ENCODE measurements at places on chromosomes 16 and 17.

GRCh38 chr17:50258647-50259476 is 15.4 kb upstream of the TMEM92 start:
- no peak for DNase-seq

- no peak for DNase-seq
Measured at GRCh38 chr16:75107505-75107904, 9.1 kb downstream of the LDHD start.

GRCh38 chr17:28282596-28282995 is 36.4 kb upstream of the TMEM97 start:
- no peak for DNase-seq

DNA sequence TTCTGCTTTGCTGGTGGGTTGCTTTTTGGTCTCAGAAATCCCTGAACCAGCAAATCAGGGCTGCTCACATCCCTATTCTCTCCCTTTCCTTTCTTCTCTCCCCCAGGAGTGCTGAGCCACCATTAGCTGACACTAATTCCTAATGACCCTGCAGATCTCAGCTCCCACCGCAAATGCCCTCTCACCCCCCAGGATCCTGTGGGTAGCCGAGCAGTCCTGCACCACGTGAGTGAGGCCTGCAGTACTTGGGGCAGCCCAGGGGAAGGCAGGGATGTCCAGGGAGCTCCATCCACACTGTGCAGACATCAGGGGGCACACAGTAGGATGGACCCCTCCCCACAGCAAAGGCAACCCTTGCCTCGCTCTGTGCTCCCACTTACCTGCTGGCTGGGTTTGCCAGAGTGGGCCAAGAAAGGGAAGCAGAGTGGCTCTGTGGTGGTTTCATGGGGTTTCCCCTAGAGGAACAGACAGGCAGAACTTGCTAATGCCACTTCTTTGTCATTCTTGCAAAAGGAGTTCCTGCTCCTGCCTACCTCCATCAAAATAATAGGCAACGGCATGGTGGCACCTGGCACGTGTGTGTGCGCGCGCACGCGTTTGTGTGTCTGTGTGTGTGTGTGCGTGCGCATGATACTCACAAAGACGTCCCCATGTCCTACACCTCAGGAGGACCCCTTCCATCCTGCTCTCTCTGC is 135.6 kb downstream of the GAS7 start:
- no peak for DNase-seq

GRCh38 chr16:28603381-28604185 is 6.3 kb downstream of the SULT1A1 start:
- no peak for DNase-seq

- DNase-seq = no peak
Measured at GRCh38 chr17:74368341-74369081, 1.2 kb downstream of the GPR142 start.

Data from right renal cortex interstitium (tissue), 3 donors.